ENCODE measurements at places on chromosomes 3 and 15. TPM values are rescaled to one million over a fixed set of nuclear protein-coding genes. Genes with fewer than 3 reads are reported as not detected.

CHRM5 gene
- 0.94 TPM for total RNA-seq

CATSPER2 gene
- 49.6 TPM for total RNA-seq

MAPK6 gene
- total RNA-seq, result 58.8 TPM

ABCC5 gene
- 77.9 TPM for total RNA-seq

SMAD6 gene
- total RNA-seq, result 19.4 TPM

GP9 gene
- 1.4 TPM for total RNA-seq

CPA3 gene
- total RNA-seq, result 0.71 TPM

HRG gene
- not detected for total RNA-seq

GOLGA8T gene
- 4.1 TPM for total RNA-seq

SH3GL3 gene
- total RNA-seq, result 135 TPM

PATL2 gene
- 0.87 TPM for total RNA-seq

CCDC13 gene
- 12.5 TPM for total RNA-seq

CIDEC gene
- 1.6 TPM for total RNA-seq

THSD4 gene
- 21.5 TPM for total RNA-seq

DNA sequence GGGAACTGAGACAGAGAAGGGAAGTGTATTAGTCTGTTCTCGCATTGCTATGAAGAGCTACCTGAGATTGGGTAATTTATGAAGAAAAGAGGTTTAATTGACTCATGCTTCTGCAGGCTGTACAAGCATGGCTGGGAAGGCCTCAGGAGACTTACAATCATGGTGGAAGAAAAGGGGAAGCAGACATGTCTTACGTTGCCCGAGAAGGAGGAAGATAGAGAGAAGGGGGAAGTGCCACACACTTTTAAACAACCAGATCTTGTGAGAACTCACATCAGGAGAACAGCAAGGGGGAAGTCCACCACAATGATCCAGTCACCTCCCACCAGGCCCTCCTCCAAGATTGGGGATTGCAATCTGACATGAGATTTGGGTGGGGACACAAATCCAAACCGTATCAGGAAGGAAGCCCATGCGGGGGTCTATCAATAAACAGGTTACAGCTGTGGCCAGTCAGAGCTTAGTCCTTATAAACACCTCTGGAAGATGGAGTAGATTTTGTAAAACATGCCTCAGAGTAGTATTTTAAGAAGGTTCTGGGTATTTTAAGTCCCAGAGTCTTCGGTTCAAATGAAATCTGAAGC lies 153.9 kb downstream of the GHSR start:
- H3K27me3 ChIP-seq, result no peaks in the 10 kb centered on the region
- H3K36me3 ChIP-seq, result no peaks in the 10 kb centered on the region
- H3K27ac ChIP-seq, result no peak overlapping the region
- DNase-seq, result no peak
- no peak overlapping the region for H3K4me3 ChIP-seq

DNA sequence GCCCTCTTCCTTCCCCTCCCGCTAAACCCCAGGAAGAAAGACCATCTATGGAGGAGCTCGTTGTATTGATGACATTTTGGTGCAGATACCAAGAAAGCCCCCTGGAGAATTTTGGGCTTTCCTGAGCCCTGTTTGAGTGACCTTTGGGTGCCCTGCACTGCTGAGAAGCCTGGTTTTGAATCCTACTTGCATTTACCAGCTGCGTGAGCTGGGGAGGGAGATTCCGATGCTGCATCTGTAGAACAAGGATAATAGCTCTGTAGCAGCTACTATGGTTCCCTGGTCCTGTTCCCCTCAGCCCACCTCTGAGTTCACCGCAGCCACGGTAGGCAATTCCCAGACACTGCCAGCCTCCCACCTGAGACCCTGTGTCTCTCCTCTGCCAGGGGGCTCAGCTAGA lies 5.2 kb downstream of the APOD start:
- DNase-seq, result no peak

- no peak overlapping the region for H3K4me3 ChIP-seq
- H3K27me3 ChIP-seq, result no peaks in the 10 kb centered on the region
- DNase-seq, result no peak
- peak overlapping the region; percentile 56 for H3K27ac ChIP-seq
- H3K4me1 ChIP-seq, result peaks cover 84% of the 10 kb centered on the region
Observed at GRCh38 chr15:78063970-78064385, 13.5 kb downstream of the TBC1D2B start.

DNA sequence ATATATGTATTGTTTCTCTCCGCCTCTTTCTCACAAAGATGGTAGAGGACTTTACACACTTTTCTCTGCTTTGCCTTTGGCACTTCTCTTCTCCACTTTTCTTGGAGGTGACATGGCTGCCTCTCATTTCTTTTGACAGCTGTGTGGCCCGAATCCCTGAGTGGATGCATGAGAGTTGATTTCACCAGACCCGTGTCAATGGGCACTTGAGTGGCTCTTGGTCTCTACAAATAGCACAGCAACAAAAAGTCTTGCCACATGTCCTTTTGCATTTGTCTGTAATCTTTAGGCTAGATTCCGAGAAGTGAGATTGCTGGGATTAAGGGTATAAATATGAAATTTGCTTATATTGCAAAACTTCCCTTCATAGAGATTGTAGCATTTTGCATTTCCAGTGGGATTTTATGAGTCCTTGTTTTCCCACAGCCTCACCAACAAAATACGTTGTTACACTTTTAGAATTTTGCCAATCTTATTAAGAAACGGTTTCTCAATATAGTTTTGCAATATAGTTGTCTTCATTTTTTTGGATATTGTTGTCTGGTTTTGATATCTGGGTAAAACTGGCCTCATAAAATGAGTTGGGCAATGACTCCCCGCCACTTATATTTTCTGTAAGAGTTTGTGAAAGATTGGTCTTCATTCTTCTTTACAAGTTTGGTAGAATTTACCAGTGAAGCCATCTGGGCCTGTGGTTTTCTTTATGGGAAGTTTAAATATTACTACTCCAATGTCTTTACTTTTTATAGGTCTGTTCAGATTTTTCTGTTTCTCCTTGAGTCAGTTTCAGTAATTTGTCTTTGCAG lies 5.2 kb upstream of the TRPM1 start:
- no peaks in the 10 kb centered on the region for H3K36me3 ChIP-seq

- H3K4me3 ChIP-seq, result no peak overlapping the region
- no peaks in the 10 kb centered on the region for H3K27me3 ChIP-seq
- H3K27ac ChIP-seq, result no peak overlapping the region
- H3K36me3 ChIP-seq, result no peaks in the 10 kb centered on the region
- DNase-seq, result no peak
- H3K4me1 ChIP-seq, result no peaks in the 10 kb centered on the region
Observed at GRCh38 chr15:70519616-70520015, 243.7 kb downstream of the UACA start.

GRCh38 chr15:69943637-69944036 lies 154.1 kb downstream of the TLE3 start:
- H3K27me3 ChIP-seq, result no peaks in the 10 kb centered on the region
- H3K27ac ChIP-seq, result no peak overlapping the region
- DNase-seq, result no peak
- no peaks in the 10 kb centered on the region for H3K4me1 ChIP-seq
- no peak overlapping the region for H3K4me3 ChIP-seq

- H3K27me3 ChIP-seq, result no peaks in the 10 kb centered on the region
- no peak overlapping the region for H3K27ac ChIP-seq
- H3K4me3 ChIP-seq, result no peak overlapping the region
Observed at GRCh38 chr3:186589121-186589520, 18.6 kb downstream of the DNAJB11 start.

- no peaks in the 10 kb centered on the region for H3K36me3 ChIP-seq
- no peaks in the 10 kb centered on the region for H3K27me3 ChIP-seq
- H3K4me1 ChIP-seq, result no peaks in the 10 kb centered on the region
- H3K4me3 ChIP-seq, result no peak overlapping the region
Observed at GRCh38 chr3:138849222-138849940, 14.7 kb upstream of the PIK3CB start.

DNA sequence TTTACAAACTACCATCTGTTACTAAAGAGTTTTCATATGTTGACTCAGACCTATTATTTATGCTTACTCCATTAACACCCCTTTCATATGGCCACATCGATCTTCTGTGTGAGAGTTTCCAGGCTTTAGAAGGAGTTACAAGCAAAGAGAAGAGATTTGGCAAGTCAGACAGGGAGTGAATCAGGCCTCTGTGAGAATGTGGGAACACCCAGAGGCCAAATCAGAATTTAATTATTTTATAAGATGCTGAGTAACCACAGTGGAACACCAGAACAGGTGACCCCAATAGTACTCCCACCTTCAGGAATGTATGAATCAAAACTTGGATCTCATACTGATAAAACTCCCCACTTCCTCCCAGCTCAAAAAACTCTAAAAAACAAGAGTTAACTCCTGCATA lies 42.0 kb downstream of the IFT57 start:
- H3K27ac ChIP-seq, result no peak overlapping the region
- no peak overlapping the region for H3K4me3 ChIP-seq
- no peaks in the 10 kb centered on the region for H3K27me3 ChIP-seq
- no peaks in the 10 kb centered on the region for H3K4me1 ChIP-seq

DNA sequence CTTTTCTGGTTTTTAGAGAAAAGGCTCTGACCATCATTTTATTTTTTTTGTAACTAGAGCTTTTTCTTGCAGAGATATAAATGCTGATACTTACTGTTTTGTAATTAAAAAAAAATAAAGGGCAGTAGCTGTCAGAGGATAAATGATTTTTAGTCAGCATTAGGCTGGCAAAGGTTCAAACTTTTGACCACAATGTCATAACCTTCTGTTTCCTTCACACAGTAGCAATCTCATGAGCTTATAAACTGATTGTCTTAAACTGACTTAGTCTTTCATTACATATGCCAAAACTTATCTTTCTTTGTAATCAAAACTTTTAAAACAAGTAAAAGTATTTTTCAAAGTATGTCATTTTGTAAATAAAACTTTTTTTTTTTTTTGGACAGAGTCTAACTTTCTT lies 841.9 kb downstream of the OTOL1 start:
- H3K36me3 ChIP-seq, result no peaks in the 10 kb centered on the region
- no peak overlapping the region for H3K27ac ChIP-seq
- no peaks in the 10 kb centered on the region for H3K27me3 ChIP-seq
- no peak overlapping the region for H3K4me3 ChIP-seq
- DNase-seq, result no peak
- H3K4me1 ChIP-seq, result no peaks in the 10 kb centered on the region

DNA sequence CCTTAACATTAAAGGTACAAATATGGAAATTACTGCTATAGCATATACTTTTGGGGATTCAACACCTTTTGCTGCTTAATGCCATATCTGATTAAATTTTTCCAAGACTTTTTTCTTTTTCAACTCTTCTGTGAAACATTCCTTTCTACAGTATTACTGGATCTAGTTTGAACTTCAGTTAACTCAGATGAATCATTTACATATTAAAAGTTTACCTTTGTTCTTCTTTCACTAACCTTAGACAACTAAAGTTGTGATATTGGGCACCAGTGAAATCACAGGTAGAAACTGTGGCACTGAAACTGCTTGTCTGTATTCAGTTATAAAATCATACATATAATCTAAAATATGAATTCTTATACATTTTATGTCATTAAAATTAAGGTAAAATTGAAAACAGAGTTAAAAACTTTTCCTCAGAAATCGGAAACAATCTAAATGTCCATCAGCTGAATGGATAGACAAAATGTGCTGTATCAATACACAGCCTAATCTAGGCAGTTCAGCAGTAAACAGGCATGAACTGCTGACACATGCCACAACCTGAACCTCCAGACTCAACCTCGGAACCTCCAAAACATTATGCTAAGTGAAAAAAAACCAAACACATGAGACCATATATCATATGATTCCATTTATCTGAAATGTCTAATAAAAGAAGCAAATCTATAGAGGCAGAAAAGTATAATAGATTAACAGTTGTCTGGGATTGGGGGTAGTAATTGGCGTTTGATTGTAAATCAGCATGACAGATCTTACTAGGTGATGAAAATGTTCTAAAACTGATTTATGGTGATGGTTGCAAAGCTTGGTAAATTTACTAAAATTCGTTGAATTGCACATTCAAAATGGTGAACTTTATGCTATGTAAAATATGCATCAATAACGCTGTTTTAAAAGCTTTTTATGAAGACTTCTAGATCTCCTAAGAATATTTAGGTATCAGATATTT lies 50.0 kb downstream of the PPARG start:
- no peaks in the 10 kb centered on the region for H3K27me3 ChIP-seq
- no peak overlapping the region for H3K27ac ChIP-seq
- H3K4me3 ChIP-seq, result no peak overlapping the region
- no peaks in the 10 kb centered on the region for H3K4me1 ChIP-seq
- DNase-seq, result no peak

- no peak overlapping the region for H3K4me3 ChIP-seq
- peak; percentile 77 for DNase-seq
- H3K4me1 ChIP-seq, result no peaks in the 10 kb centered on the region
- H3K27me3 ChIP-seq, result no peaks in the 10 kb centered on the region
- no peak overlapping the region for H3K27ac ChIP-seq
- H3K36me3 ChIP-seq, result no peaks in the 10 kb centered on the region
Observed at GRCh38 chr3:65334045-65334665, 646.4 kb upstream of the ADAMTS9 start.

- no peak overlapping the region for H3K4me3 ChIP-seq
- H3K36me3 ChIP-seq, result no peaks in the 10 kb centered on the region
- H3K27ac ChIP-seq, result no peak overlapping the region
Observed at GRCh38 chr3:152574461-152575079, 260.4 kb upstream of the P2RY1 start.

DNA sequence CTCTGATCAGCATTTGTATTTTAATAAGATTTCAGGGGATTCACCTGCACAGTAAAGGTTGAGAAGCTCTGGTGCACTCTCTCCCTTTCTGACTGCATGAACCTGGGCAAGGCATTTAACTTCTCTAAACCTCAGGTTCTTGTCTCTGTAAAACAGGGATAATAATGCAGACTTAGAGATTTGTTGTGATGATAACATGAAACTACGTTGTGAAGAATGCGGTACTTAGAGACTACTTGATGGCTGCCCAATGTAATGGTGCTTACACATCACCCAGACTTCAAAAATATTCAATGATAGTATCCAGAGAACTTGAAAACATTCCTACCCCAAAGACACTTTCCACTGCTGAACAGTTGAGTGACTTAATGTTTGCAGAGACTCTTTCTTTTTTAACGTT lies 19.8 kb upstream of the TNFSF10 start:
- H3K36me3 ChIP-seq, result no peaks in the 10 kb centered on the region
- H3K27ac ChIP-seq, result no peak overlapping the region
- H3K4me1 ChIP-seq, result no peaks in the 10 kb centered on the region
- no peak for DNase-seq

DNA sequence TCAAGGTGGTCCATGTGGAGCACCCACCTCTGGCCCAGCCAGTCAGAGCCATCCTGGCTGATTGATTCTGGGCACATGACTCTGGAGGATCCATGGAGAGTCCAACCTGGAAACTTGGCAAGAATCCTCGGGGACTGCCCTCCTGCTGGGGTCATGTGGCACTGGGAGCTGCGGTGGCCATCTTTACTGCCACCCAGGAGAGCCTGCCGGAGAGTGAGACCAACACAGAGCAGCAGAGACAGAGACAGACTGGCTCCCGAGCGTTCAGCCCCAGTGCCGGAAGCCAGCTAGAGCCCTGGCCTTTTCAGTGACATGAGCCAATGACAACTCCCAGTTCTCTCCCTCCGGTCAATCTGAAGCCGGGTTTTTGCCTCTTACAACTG lies 11.5 kb upstream of the GATA2 start:
- DNase-seq, result peak; percentile 7
- H3K27ac ChIP-seq, result no peak overlapping the region
- no peaks in the 10 kb centered on the region for H3K4me1 ChIP-seq
- no peaks in the 10 kb centered on the region for H3K36me3 ChIP-seq
- no peaks in the 10 kb centered on the region for H3K27me3 ChIP-seq
- no peak overlapping the region for H3K4me3 ChIP-seq
